ENCODE measurements at places on chromosomes 7 and 10. TPM values are rescaled to one million over a fixed set of nuclear protein-coding genes. Genes with fewer than 3 reads are reported as not detected.

- no peak for DNase-seq
Measured at GRCh38 chr7:79211724-79212123, 241.7 kb downstream of the MAGI2 start.

CLCN1 gene
- total RNA-seq, result not detected

- no peak for DNase-seq
Measured at GRCh38 chr7:149779502-149779805, 6.1 kb upstream of the ZNF467 start.

DNA sequence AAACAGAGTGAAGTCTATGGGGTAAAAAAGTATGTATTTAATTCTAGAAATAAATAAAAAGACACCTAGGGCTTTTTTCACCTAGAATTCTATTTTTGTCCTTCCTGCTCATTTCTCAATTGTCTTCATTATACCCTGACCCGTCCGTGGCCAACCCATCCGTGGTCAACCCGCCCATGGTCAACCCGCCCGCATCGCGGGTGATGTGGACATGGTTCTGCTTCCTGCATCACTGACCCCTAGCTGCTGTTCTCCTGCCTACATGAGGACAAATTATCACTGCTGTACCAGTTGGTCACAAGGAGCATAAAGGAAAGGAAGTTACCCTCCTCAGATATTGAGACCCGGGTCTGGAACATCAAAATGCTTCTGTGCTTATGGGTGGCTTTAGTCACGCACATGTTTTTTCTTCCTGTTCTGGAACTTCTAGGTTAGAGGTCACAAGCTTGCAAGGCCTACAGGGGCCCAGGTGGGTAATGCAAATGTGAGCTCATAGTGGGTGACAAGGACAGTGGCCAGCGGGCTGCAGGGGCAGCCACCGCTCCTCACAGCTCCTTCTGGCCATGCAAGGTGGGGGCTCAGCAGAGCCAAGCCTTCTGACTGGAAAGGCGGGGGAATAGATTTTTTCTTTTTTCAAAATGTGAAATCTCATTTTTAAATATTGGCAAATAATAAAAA lies 15.5 kb downstream of the CAMK2G start:
- no peak for DNase-seq

DNA sequence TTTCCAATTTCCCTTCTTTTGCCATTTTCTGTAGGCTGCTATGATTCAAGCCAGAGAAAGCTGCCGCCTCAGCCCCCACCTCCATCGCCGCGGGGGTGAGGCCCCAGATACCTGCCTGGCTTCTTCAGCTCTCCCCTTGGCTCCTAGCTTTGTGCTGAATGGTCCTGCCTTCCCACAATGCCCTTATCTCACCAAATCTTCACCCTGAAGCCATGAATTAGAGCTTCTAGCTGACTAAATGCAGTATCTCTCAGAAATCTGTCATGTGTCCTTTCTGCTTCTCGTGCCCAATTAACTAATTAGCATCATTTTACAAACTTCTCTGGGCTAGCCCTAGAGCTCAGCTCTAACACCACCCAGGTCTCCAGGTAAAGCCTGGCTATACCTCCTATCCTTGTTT lies 32.2 kb upstream of the GPNMB start:
- no peak for DNase-seq

GHRHR gene
- not detected for total RNA-seq

- DNase-seq, result no peak
Measured at GRCh38 chr10:6607182-6607581, 27.1 kb upstream of the PRKCQ start.

Data from ovary (tissue), 10 donors.